ENCODE measurements at places on chromosomes 4 and X. TPM values are rescaled to one million over a fixed set of nuclear protein-coding genes. Genes with fewer than 3 reads are reported as not detected.

The GLOD5 gene
- total RNA-seq: not detected

The UGDH gene
- 65.0 TPM for total RNA-seq

The MED14 gene
- total RNA-seq: 11.1 TPM

The RBMXL3 gene
- not detected for total RNA-seq

The NHS gene
- total RNA-seq: 1.0 TPM

The USP17L25 gene
- not detected for total RNA-seq

The MFAP3L gene
- 5.5 TPM for total RNA-seq

The MAGEA11 gene
- total RNA-seq: not detected

The TMEM150C gene
- total RNA-seq: 0.13 TPM

The BANK1 gene
- 0.26 TPM for total RNA-seq

The XK gene
- total RNA-seq: 0.26 TPM
